ENCODE measurements at places on chromosomes 12 and 14.

DNA sequence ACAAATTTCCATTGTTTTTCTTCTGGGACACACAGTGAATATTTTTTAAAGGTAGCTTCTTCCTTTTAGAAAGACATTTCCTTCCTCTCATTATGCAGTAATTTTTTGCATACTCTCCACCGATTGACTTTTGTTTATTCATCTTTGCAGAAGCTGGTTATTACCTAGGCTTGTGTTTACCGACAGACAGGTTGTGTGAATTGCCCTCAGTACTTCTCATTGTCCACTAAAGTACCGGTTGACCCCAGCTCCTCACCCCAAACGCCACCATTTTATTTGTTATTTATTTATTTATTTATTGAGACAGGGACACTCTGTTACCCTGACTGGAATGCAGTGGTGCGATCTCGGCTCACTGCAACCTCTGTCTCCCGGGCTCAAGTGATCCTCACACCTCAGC lies 63.4 kb upstream of the MYL2 start:
- no peak for DNase-seq

DNA sequence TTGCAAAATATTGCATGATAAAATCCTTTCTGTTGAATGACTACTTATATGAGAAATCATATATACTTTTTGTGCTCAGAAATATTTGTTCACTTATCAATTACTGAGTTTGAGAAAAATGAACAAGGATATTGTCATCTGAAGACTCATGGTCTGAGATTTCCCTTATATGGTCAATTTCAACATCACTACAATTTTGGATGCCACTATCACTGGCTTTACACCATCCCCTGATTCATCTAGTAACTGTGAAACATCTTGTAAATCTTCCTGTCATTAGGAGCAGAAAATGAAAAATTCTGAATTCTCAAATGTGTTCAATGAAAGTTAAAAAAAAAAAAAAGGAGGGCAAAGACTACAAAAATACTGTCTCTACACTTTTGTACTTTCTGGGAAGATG lies 21.8 kb upstream of the GXYLT1 start:
- DNase-seq, result no peak

GRCh38 chr12:646442-647384 lies 16.5 kb downstream of the NINJ2 start:
- no peak for DNase-seq

DNA sequence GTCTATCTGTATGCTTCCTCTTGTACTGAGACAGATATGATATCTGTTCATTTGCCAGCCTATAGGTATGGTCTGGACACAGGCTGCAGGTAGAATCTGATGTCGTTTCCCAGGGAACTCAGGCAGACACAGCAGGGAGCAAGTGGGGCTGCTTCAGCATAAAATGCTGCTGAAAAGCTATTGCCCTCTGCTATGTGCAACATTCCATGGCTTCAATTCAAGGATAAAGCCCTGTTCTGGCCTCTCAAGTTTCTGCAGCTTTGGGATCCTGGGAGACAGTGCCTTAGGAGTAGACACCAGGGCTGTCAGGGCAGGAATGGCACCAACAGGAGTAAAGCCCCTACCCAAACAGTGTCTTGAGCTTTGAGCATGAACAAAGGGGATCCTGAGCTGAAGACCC lies 173.5 kb downstream of the SLC41A2 start:
- no peak for DNase-seq

- no peak for DNase-seq
Measured at GRCh38 chr12:120286768-120287490, 4.8 kb downstream of the RNU4-2 start.

DNA sequence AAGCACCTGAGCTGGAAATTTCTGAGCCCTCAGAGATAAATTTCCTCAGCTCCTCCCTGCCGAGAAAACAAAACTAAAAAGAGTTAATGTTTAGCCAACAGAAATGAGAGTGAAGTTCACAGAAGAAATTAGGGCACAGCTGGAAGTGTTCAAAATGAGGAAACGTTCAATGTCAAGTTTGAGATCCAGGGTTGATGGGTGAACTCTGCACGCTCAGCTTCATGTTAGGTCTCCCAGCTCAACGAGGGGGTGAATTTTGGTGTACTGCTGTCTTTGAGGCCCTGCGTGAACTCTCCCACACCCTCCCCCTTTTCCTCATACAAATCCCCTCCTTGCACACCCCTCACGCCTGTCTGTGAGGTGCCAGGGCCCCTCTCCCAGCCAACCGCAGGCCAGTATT lies 13.3 kb upstream of the OAS3 start:
- DNase-seq, result no peak

DNA sequence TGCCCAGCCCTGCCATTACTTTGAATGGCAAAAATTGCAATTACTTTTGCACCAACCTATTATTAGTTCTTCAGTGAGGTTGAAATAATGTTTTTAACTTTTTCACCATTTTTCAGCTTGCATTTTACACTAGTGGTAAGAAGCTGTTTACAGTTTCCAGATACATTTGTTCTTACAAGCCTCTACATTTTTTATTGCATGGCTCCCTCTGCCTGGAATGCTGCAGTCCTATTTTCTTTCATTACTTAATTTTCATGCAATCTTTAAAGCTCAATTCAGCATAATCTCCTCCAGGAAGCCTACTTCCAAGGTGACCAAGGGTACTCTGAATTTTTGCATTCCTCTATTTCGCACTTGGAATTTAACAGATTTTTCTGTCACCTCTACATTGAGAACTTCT lies 33.4 kb downstream of the CCER1 start:
- no peak for DNase-seq

All from stimulated activated CD8-positive, alpha-beta memory T cell treated with anti-CD3 and anti-CD28 coated beads, Interleukin-7, amount 100 ng/mL, for 1 hour (primary cell).